ENCODE measurements at places on chromosomes 3 and 15. TPM values are rescaled to one million over a fixed set of nuclear protein-coding genes. Genes with fewer than 3 reads are reported as not detected.

Gene GOLGA8T
- polyA plus RNA-seq = not detected

Gene GCSAM
- polyA plus RNA-seq = 1.4 TPM

Gene GRK7
- polyA plus RNA-seq = 0.13 TPM

Gene MUC20
- polyA plus RNA-seq = 29.7 TPM

Gene AHSG
- 3.1 TPM for polyA plus RNA-seq

Gene COMMD2
- polyA plus RNA-seq = 75.3 TPM

Gene ZNF501
- 12.3 TPM for polyA plus RNA-seq

Gene TLR9
- 0.08 TPM for polyA plus RNA-seq

Gene SUCLG2
- 89.7 TPM for polyA plus RNA-seq

Gene MORC1
- polyA plus RNA-seq = 0.79 TPM

Gene CNTN3
- 5.9 TPM for polyA plus RNA-seq

Gene BCL6
- polyA plus RNA-seq = 7.9 TPM

Gene TRIM71
- 8.3 TPM for polyA plus RNA-seq

Gene GOLGA6B
- 0.34 TPM for polyA plus RNA-seq

Gene OXTR
- polyA plus RNA-seq = 0.93 TPM

Gene ZDHHC19
- polyA plus RNA-seq = 0.16 TPM

Gene XCR1
- polyA plus RNA-seq = 0.17 TPM

Gene WNT7A
- not detected for polyA plus RNA-seq

Gene PLSCR2
- polyA plus RNA-seq = 1.5 TPM

- no peak for DNase-seq
Measured at GRCh38 chr15:71215126-71215894, 100.0 kb downstream of the THSD4 start.

- no peak for DNase-seq
Measured at GRCh38 chr3:37985637-37986320, 4.8 kb upstream of the VILL start.

GRCh38 chr15:78718837-78719236, 77.8 kb upstream of the CHRNB4 start:
- no peak for DNase-seq

DNA sequence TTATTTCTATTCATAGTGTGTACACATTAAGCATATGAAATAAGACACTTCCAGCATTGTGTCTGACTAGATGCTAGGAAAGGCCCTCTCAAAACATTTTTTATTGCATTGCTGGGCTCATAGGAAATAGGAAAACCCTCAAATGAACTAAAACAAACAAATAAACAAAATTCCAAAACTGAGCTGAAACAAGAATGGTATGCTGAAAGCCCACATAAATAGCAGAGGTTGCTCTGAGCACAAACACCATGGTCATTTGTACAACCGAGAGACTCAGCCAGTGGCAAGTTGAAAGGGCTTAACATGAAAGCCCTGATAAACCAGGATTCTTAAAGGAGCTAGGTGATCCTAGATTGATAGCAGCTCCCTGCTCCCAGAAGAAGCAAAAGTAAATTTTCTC, 310.0 kb upstream of the WNT5A start:
- DNase-seq = no peak

DNA sequence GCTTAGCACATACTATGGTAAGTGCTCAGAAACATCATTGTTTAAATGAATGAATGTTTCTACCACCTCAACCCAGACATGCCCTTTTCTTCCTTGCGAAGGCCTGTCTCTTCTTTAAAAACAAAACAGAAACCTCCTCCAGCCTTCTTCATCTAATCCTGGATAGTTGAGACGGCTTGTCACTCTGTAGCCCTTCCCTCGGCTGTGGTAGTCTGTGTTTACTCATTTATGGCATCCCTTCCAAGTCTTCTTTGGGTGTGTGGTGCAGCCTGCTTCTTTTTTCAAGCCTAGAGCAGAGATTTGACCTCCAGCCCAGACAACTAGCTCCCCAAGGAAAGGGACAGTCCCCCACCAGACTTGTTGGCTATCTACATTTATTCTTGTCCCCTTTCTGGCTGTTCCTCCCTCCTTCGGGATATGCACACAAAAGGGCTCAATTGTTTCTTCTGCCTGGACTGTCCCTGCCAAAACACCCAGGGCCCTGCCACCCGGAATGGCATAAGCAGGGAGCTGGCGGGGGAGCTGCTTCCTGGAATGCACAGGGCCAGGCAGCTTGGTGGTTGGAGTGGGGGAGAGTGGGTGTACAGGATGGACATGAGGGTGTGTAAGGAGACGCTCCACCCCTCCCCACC, 67.8 kb downstream of the ITGA11 start:
- no peak for DNase-seq

GRCh38 chr3:138206196-138206595, 19.1 kb downstream of the ARMC8 start:
- no peak for DNase-seq

DNA sequence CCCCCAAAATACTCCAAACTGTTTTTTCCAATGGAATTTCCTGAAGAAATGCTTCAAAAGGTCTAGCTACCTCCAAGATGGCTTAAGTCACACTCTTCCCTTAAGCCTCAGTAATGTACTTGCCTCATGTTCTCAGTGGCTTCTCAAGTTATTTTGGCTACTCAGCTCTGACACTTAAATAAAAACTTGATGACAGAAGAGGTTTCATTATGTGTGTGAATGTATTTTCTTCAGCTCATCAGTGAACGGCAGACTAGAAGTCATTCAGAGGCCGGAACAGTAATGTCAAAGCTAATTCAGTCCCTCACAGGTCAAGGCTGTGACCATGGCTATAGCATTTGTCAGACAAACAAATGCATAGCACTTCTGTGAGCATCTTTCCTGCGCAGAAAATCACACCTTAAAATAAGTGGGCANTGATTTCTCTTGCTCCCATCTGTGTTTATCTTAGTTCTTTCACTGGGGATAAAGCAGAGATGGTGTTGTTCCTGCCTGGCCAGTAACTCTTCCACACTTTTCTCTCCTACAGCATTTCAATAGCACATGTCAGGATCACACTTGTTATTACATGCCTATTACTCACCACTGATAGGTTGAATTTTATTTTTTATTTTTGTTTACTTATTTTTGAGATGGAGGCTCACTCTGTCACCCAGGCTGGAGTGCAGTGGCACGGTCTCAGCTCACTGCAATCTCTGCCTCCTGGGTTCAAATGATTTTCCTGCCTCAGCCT, 68.5 kb upstream of the PLCL2 start:
- no peak for DNase-seq

- peak; percentile 43 for DNase-seq
Measured at GRCh38 chr15:39685999-39686613, 96.5 kb downstream of the FSIP1 start.

GRCh38 chr3:185934174-185934557, 3.6 kb downstream of the TRA2B start:
- no peak for DNase-seq

DNA sequence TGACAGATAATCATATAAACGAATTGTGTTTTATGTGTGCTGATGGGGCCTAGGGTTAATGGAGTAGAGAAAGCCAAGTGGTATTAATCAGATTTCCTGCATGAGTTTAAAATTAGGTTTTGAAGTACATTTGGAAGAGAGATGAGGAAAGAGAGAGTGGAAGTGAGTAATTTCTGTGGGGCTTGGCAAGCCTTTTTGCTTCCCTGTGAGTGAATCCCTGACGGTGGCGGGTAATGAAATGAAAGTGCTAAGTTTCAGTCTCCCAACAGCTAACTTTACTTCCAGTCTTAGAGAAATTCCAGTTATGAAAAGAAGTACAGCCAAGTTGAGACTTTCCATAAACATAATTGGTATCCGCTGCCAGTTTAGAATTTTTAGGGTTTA, 139.4 kb downstream of the BBX start:
- no peak for DNase-seq

GRCh38 chr15:45715528-45715927, 80.7 kb downstream of the SQOR start:
- no peak for DNase-seq

- DNase-seq = no peak
Measured at GRCh38 chr3:143098032-143098764, 21.4 kb upstream of the CHST2 start.

DNA sequence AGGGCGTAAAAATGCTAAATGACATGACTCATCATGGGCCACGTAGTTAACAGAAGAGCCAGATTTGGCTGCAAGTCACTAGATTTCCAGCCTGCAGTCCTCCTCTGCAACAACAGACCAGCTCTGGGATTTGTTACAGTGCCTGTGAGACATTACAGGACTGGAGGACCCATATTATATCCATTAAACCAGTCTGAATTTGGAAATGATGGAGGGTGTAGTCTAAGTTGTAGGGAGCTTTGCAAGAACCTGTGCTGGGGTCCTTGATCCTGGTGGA, 10.8 kb downstream of the ZNF774 start:
- no peak for DNase-seq

GRCh38 chr3:4409971-4410573, 57.0 kb downstream of the SUMF1 start:
- no peak for DNase-seq

DNA sequence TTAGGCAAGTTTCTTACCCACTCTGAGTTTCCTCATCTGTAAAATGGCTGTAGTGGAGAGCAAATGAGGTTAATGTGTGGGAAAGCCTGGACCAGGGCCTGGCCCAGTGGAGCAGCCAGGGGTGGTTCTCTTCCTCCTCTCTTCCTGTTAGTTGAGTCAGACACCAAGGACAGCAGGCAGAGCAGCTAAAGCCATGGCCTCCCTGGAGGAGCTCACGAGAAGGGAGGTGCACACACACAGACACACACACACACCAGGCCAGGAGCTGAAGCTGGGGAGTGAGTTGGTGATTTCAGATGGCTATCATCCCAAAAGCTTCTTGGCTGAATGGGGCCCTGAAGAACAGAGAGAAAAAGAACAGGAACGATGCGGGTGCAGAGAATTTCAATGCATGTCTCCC, 33.2 kb upstream of the TSPAN3 start:
- no peak for DNase-seq

GRCh38 chr3:134809427-134810051, 14.5 kb downstream of the EPHB1 start:
- no peak for DNase-seq

DNA sequence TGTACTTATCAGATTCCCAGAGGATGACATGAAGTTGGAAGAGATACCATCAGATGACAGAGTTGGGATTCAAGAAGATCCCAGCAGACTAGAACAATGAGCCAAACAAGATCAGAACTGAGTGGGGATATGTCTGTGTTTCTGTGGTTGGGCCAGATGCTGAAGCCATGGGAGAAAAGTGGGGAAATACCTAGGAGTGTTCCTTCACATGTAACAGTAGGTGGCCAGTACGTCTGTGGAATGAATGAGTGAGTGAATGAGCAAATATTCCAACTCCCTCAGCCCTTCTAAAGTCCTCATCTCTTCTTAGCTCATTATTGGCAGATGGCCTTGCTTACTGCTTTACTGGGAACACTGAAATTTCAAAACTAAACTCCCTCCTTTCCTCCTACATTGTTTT, 32.2 kb upstream of the GREM1 start:
- no peak for DNase-seq

DNA sequence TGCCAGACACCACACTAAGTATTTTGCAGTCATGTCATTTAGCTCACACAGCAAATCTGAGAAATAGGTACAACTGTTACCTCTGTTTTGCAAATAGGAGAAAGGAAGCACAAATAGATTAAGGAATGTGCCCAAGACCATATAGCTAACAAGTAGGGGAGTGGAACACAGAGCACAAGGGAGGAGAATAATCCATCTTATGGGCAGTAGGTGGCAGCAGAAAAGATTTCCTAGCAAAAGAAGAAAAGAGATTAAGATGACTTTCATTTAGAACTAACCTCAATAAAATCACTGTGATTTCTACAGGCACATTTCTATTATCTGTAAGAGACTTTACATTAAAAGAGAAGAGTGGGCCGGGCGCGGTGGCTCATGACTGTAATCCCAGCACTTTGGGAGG, 49.1 kb downstream of the NR1I2 start:
- no peak for DNase-seq

- DNase-seq = no peak
Measured at GRCh38 chr3:149703466-149703865, 45.6 kb upstream of the WWTR1 start.

DNA sequence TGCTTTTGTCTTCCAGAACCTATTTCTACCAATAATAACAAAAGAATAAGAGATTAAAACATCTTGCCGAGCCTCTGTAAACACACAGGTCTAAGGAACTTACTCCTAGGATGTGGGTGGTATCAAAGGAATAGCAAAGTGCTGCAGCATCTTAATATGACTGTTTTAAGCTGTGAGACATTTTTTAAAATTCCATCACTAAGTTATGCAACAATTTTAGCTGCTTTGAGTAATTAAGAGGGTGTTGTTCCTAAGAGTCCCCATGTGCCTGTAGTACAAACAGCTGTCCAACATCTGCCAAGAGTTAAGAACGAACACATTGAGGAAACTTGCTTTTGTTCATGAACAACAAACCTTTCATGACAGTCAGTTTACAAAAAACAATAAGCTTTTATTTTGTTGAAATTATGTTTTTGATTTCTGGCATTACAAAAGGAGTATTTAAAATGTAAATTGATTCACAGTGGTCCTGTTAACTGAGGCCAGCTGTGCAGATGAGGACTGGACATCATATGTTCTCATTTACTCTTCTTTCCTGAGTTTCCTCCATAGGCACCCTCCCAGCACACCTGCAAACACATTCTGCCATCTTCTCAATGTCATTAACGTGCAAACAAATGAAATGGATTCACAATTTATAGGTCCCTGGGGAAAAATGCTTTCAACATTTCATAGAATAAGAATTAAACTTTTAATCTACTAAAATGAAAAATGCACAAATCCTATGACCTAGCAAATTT, 337.3 kb upstream of the ARHGEF26 start:
- no peak for DNase-seq

DNA sequence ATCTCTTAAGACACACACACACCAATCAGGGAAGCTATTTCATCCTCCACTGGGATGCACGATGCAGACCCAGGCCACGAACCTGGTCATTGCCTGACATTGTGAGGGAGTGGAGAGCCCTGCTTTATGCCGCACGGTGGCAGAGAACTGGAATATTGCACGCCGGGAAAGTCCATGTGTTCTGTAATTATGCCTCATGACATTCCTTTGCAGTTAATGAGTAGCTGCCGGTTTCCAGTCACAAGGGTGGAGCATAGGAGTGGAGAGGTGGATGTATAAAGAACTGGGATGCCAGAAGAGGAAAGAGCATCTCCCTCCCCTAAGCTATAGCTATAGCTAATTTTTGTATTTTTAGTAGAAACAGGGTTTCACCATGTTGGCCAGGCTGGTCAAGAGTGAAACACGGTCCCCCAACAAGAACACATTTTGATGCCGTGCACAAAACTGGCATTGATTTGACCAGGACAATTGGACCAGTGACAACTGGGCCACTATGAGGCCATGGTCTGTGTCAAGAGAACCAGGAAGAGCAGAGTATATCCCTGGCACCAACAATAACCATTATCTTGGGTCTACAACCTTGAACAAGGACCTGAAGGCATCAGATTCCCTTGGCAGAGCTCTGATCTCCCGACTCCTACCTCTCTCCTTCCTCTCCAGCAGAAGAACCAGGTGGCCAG, 51.4 kb downstream of the SH3BP5 start:
- no peak for DNase-seq

DNA sequence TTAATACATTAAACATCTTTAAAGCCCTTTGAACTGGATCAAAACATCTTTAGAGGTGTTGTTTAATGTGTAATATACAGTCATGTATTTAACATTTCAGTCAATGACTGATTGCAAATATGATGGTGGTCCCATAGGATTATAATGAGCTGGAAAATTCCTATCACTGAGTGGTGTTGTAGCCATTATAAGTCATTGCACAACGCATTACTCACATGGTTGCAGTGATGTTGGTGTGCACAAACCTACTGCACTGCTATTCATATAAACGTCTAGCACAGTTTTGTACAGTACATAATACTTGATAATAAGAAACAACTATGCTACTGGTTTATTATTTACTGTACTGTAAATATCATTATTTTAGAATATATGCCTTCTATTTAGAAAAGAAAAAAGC, 75.6 kb downstream of the DTWD1 start:
- no peak for DNase-seq
